Activated T-helper 17 cell treated with anti-CD3 and anti-CD28 coated beads, Interleukin-2, amount 50 U/mL, for 72 hours (primary cell): ENCODE measurements at places on chromosomes 3 and 15. TPM values are rescaled to one million over a fixed set of nuclear protein-coding genes. Genes with fewer than 3 reads are reported as not detected.

Gene HES1
- total RNA-seq: 0.58 TPM

Gene PCBP4
- total RNA-seq: 18.5 TPM

GRCh38 chr3:98188545-98188944 lies 22.0 kb downstream of the OR5H15 start:
- H3K27ac ChIP-seq: no peak overlapping the region
- peak; percentile 35 for ATAC-seq

Gene AKAP13
- total RNA-seq: 95.9 TPM

- no peak for ATAC-seq
- H3K4me1 ChIP-seq: peaks cover 11% of the 10 kb centered on the region
- H3K27ac ChIP-seq: no peak overlapping the region
- H3K4me3 ChIP-seq: no peak overlapping the region
- H3K36me3 ChIP-seq: peaks cover 40% of the 10 kb centered on the region
- H3K27me3 ChIP-seq: peaks cover 3% of the 10 kb centered on the region
Observed at GRCh38 chr3:183264268-183264667, 11.2 kb downstream of the B3GNT5 start.

DNA sequence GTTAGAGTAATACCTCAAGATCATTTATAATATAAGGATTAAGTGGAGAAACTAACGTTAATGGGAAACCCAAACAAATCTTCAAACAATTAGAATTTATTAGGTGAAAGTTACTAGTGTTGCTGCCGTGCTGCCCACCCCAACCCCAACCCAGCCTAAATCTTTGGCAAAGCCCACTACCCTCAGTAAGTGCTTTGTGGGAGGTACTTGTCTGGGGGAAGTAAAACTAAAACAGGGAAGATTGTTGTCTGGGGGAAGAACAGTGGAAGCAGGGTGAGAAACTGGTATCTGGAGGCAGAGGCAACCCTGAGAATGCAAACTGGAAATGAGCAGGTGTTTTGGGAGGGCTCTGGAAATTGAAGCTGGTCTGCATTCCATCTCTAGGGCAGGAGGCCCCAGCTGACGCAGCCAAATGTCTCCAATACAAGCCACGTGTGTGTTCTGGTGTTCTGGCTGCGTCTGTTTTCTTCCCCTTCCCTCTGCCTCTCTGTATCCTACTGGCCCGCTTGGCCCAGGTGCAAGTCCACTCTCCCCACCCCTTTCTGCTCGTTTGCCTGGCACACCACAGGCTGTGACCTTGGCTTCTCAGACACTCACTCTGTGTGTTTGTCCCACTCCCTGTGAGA lies 32.7 kb downstream of the FEM1B start:
- H3K27ac ChIP-seq: no peak overlapping the region
- no peak for ATAC-seq
- H3K36me3 ChIP-seq: no peaks in the 10 kb centered on the region
- H3K27me3 ChIP-seq: no peaks in the 10 kb centered on the region
- peaks cover 10% of the 10 kb centered on the region for H3K4me1 ChIP-seq
- H3K4me3 ChIP-seq: no peak overlapping the region

Gene WDR72
- total RNA-seq: 0.15 TPM

GRCh38 chr3:17021614-17022013 lies 136.9 kb downstream of the PLCL2 start:
- H3K27me3 ChIP-seq: no peaks in the 10 kb centered on the region
- H3K4me1 ChIP-seq: peaks cover 37% of the 10 kb centered on the region
- H3K4me3 ChIP-seq: peak overlapping the region; percentile 31
- no peak for ATAC-seq
- H3K36me3 ChIP-seq: peaks cover 12% of the 10 kb centered on the region
- no peak overlapping the region for H3K27ac ChIP-seq

DNA sequence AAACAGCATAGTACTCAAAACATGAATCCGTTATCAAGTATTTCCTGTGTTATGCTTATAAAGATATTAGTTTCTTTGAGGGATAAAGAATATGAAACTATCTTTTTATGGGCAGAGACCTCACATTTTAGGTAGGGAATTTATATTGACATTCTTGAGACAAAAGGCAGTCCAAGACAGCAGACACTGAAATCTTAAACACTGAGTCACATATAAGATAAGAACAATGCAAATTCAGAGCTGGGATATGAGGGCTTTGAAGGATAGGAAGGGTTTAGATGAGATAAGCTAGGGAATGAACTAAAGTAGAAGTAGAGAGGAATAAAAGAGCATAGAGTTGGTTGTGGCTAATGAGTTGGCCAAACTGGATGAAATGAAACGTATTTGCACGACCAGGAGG lies 58.4 kb downstream of the ASTE1 start:
- no peak overlapping the region for H3K27ac ChIP-seq
- no peaks in the 10 kb centered on the region for H3K27me3 ChIP-seq
- no peak overlapping the region for H3K4me3 ChIP-seq

- H3K27ac ChIP-seq: peak overlapping the region; percentile 52
- ATAC-seq: peak; percentile 44
- H3K36me3 ChIP-seq: no peaks in the 10 kb centered on the region
Observed at GRCh38 chr3:114362815-114363214, 69.0 kb downstream of the TIGIT start.

Gene CCR3
- total RNA-seq: not detected

- H3K27ac ChIP-seq: no peak overlapping the region
- H3K4me3 ChIP-seq: no peak overlapping the region
- H3K4me1 ChIP-seq: no peaks in the 10 kb centered on the region
- H3K27me3 ChIP-seq: no peaks in the 10 kb centered on the region
Observed at GRCh38 chr15:100183921-100184495, 157.8 kb downstream of the ADAMTS17 start.

- peaks cover 14% of the 10 kb centered on the region for H3K36me3 ChIP-seq
- no peaks in the 10 kb centered on the region for H3K27me3 ChIP-seq
- no peak overlapping the region for H3K4me3 ChIP-seq
- H3K27ac ChIP-seq: no peak overlapping the region
Observed at GRCh38 chr15:88657326-88658069, 18.7 kb downstream of the ISG20 start.

- no peak overlapping the region for H3K27ac ChIP-seq
- ATAC-seq: no peak
- H3K4me3 ChIP-seq: no peak overlapping the region
- peaks cover 23% of the 10 kb centered on the region for H3K4me1 ChIP-seq
- H3K27me3 ChIP-seq: peaks cover 14% of the 10 kb centered on the region
Observed at GRCh38 chr3:10600296-10600714, 94.9 kb upstream of the ATP2B2 start.

Gene GPR149
- not detected for total RNA-seq

Gene SPINK8
- not detected for total RNA-seq

Gene CRYGS
- 4.9 TPM for total RNA-seq

- no peaks in the 10 kb centered on the region for H3K36me3 ChIP-seq
- H3K4me1 ChIP-seq: no peaks in the 10 kb centered on the region
- H3K27ac ChIP-seq: no peak overlapping the region
- no peak for ATAC-seq
- H3K27me3 ChIP-seq: no peaks in the 10 kb centered on the region
Observed at GRCh38 chr3:99188936-99189335, 287.4 kb upstream of the DCBLD2 start.

Gene TMEM44
- 6.6 TPM for total RNA-seq

GRCh38 chr15:62106096-62106495 lies 39.3 kb downstream of the C2CD4A start:
- H3K4me1 ChIP-seq: peaks cover 17% of the 10 kb centered on the region
- ATAC-seq: no peak
- H3K27ac ChIP-seq: no peak overlapping the region
- no peaks in the 10 kb centered on the region for H3K36me3 ChIP-seq
- no peak overlapping the region for H3K4me3 ChIP-seq
- H3K27me3 ChIP-seq: no peaks in the 10 kb centered on the region

Gene ZIC1
- total RNA-seq: not detected

Gene A4GNT
- not detected for total RNA-seq

GRCh38 chr3:196406811-196407470 lies 25.3 kb downstream of the UBXN7 start:
- H3K27ac ChIP-seq: no peak overlapping the region
- ATAC-seq: no peak
- peaks cover 64% of the 10 kb centered on the region for H3K36me3 ChIP-seq
- H3K4me1 ChIP-seq: peaks cover 10% of the 10 kb centered on the region

- no peaks in the 10 kb centered on the region for H3K36me3 ChIP-seq
- peaks cover 43% of the 10 kb centered on the region for H3K27me3 ChIP-seq
- no peak overlapping the region for H3K4me3 ChIP-seq
Observed at GRCh38 chr3:64450396-64450956, 225.2 kb upstream of the PRICKLE2 start.

- no peak overlapping the region for H3K4me3 ChIP-seq
- H3K27ac ChIP-seq: no peak overlapping the region
- H3K27me3 ChIP-seq: no peaks in the 10 kb centered on the region
- no peaks in the 10 kb centered on the region for H3K4me1 ChIP-seq
- H3K36me3 ChIP-seq: peaks cover 25% of the 10 kb centered on the region
Observed at GRCh38 chr15:36654866-36655265, 75.4 kb downstream of the CDIN1 start.

- peak; percentile 37 for ATAC-seq
- no peaks in the 10 kb centered on the region for H3K36me3 ChIP-seq
- H3K27me3 ChIP-seq: peaks cover 3% of the 10 kb centered on the region
- H3K4me1 ChIP-seq: peaks cover 30% of the 10 kb centered on the region
- no peak overlapping the region for H3K27ac ChIP-seq
Observed at GRCh38 chr15:86609275-86609674, 529.6 kb downstream of the AGBL1 start.

GRCh38 chr15:68553314-68553993 lies 25.3 kb upstream of the CORO2B start:
- no peak overlapping the region for H3K27ac ChIP-seq
- H3K36me3 ChIP-seq: no peaks in the 10 kb centered on the region
- H3K4me1 ChIP-seq: no peaks in the 10 kb centered on the region
- peaks cover 56% of the 10 kb centered on the region for H3K27me3 ChIP-seq

GRCh38 chr3:100719136-100719535 lies 9.8 kb downstream of the TFG start:
- no peak for ATAC-seq
- H3K27ac ChIP-seq: no peak overlapping the region
- H3K4me1 ChIP-seq: peaks cover 28% of the 10 kb centered on the region
- H3K4me3 ChIP-seq: no peak overlapping the region

GRCh38 chr15:70151462-70151861 lies 53.7 kb upstream of the TLE3 start:
- peak; percentile 39 for ATAC-seq
- no peaks in the 10 kb centered on the region for H3K36me3 ChIP-seq
- no peaks in the 10 kb centered on the region for H3K4me1 ChIP-seq
- no peak overlapping the region for H3K4me3 ChIP-seq

Gene MUC4
- 2.4 TPM for total RNA-seq

- no peak overlapping the region for H3K27ac ChIP-seq
- no peaks in the 10 kb centered on the region for H3K4me1 ChIP-seq
- no peak for ATAC-seq
- H3K27me3 ChIP-seq: no peaks in the 10 kb centered on the region
- H3K4me3 ChIP-seq: no peak overlapping the region
- H3K36me3 ChIP-seq: no peaks in the 10 kb centered on the region
Observed at GRCh38 chr15:27271258-27271657, 300.3 kb downstream of the GABRG3 start.

Gene TERC
- 14.9 TPM for total RNA-seq

Gene SENP5
- 29.5 TPM for total RNA-seq

DNA sequence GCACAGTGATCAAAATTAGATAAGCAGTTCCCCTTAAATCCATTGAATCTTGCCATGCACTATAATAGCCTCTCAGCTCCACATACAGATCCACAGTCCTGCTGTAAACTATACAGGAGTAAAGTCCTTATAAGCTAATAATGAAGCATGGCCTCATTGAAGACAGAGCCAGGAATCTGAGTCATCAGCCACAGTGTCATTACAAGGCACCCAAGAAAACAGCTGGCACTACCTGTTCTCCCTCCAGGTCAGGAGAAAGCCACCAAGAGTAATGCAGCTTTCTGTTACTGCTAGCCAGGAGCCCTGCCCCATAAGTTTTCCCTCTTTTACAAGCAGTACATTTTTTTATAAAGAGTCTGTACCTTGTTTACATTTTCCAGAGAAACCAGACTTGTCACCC lies 27.3 kb downstream of the WDR49 start:
- no peaks in the 10 kb centered on the region for H3K27me3 ChIP-seq
- no peak overlapping the region for H3K4me3 ChIP-seq
- no peaks in the 10 kb centered on the region for H3K36me3 ChIP-seq
- H3K4me1 ChIP-seq: no peaks in the 10 kb centered on the region
- H3K27ac ChIP-seq: no peak overlapping the region
- no peak for ATAC-seq

DNA sequence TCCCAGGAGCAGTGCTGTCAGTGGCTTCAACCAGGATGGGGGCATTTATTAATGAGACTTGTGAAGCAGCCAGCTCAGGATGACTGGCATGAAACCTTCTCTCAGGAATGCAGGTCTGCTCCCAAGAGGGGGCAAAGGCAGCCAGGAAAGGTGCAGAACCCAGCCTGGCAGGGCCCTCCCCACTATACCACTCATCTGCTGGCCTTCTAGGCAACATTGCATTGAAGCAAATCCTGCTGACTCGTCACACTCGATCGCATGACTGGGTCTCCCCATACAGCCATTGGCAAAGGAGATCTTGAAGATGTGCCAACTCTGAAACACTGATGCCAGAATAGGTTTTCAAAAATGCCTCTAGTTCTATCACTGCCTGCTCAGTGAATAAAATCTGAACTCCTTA lies 65.7 kb upstream of the CMTM7 start:
- peaks cover 3% of the 10 kb centered on the region for H3K4me1 ChIP-seq
- H3K27me3 ChIP-seq: no peaks in the 10 kb centered on the region
- H3K4me3 ChIP-seq: no peak overlapping the region
- H3K27ac ChIP-seq: no peak overlapping the region

DNA sequence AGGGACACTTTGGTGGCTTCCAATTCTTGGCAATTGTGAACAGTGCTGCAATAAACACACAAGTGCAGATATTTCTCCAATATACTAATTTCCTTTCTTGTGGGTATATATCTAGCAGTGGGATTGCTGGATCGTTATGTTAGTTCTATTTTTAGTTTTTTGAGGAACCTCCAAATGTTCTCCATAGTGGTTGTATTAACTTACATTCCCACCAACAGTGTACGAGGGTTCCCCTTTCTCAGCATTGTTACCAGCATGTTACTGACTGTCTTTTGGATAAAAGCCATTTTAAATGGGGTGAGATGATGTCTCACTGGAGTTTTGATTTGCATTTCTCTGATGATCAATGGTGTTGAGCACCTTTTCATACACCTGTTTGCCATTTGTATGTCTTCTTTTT lies 92.8 kb downstream of the DAPK2 start:
- H3K27me3 ChIP-seq: no peaks in the 10 kb centered on the region
- no peak for ATAC-seq
- H3K36me3 ChIP-seq: no peaks in the 10 kb centered on the region
- H3K4me1 ChIP-seq: no peaks in the 10 kb centered on the region
- H3K4me3 ChIP-seq: no peak overlapping the region
